CD4-positive, alpha-beta T cell (primary cell): ENCODE measurements at places on chromosomes 1 and 21. TPM values are rescaled to one million over a fixed set of nuclear protein-coding genes. Genes with fewer than 3 reads are reported as not detected.
A peak's percentile ranks its signal among the peaks of the same experiment; 100 is the strongest.

GRCh38 chr1:171740987-171741871 lies 636 bp downstream of the VAMP4 start:
- peaks cover 28% of the 10 kb centered on the region for H3K4me1 ChIP-seq
- H3K27me3 ChIP-seq: no peaks in the 10 kb centered on the region

GRCh38 chr1:50080904-50081586 lies 27.7 kb upstream of the ELAVL4 start:
- DNase-seq: no peak
- peaks cover 4% of the 10 kb centered on the region for H3K27me3 ChIP-seq
- H3K4me1 ChIP-seq: no peaks in the 10 kb centered on the region
- no peak overlapping the region for H3K27ac ChIP-seq
- no peak overlapping the region for H3K4me3 ChIP-seq

- no peak overlapping the region for H3K4me3 ChIP-seq
- no peaks in the 10 kb centered on the region for H3K27me3 ChIP-seq
- H3K4me1 ChIP-seq: peaks cover 30% of the 10 kb centered on the region
- DNase-seq: no peak
- H3K27ac ChIP-seq: no peak overlapping the region
Observed at GRCh38 chr1:161122967-161123366, 5.1 kb downstream of the NIT1 start.

RNPC3 gene
- total RNA-seq: 48.6 TPM

DNA sequence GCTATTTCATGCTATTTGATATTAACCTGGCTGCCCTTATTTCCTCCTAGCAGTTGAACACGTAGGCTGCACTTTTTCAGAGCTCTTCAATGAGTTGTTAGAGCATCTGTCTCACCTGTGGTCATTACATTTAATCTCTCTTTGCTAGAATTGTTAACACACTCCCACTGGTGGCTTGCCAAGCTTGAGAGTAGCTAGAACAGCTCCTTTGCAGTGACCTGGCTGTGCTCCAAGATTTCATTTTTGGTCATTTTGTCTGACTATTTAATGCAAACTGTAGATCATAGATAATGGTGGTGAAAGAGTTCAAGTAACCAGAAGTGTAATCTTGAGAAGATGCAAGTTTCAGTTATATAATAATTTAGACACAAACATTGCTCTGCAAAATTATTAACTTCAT lies 105.6 kb downstream of the LRRC7 start:
- no peaks in the 10 kb centered on the region for H3K4me1 ChIP-seq
- H3K4me3 ChIP-seq: no peak overlapping the region
- H3K27ac ChIP-seq: no peak overlapping the region
- H3K27me3 ChIP-seq: no peaks in the 10 kb centered on the region

GRCh38 chr1:210755991-210756659 lies 377.8 kb downstream of the KCNH1 start:
- H3K4me3 ChIP-seq: no peak overlapping the region
- no peak for DNase-seq
- H3K4me1 ChIP-seq: no peaks in the 10 kb centered on the region
- H3K36me3 ChIP-seq: no peaks in the 10 kb centered on the region
- no peak overlapping the region for H3K27ac ChIP-seq

- no peak overlapping the region for H3K27ac ChIP-seq
- no peaks in the 10 kb centered on the region for H3K27me3 ChIP-seq
- H3K4me3 ChIP-seq: no peak overlapping the region
- no peak for DNase-seq
Observed at GRCh38 chr1:41833519-41834000, 85.2 kb downstream of the HIVEP3 start.

- H3K27me3 ChIP-seq: no peaks in the 10 kb centered on the region
- no peak overlapping the region for H3K4me3 ChIP-seq
- no peak for DNase-seq
- H3K27ac ChIP-seq: no peak overlapping the region
- H3K4me1 ChIP-seq: peaks cover 35% of the 10 kb centered on the region
Observed at GRCh38 chr1:40339420-40340323, 22.6 kb upstream of the COL9A2 start.

DNA sequence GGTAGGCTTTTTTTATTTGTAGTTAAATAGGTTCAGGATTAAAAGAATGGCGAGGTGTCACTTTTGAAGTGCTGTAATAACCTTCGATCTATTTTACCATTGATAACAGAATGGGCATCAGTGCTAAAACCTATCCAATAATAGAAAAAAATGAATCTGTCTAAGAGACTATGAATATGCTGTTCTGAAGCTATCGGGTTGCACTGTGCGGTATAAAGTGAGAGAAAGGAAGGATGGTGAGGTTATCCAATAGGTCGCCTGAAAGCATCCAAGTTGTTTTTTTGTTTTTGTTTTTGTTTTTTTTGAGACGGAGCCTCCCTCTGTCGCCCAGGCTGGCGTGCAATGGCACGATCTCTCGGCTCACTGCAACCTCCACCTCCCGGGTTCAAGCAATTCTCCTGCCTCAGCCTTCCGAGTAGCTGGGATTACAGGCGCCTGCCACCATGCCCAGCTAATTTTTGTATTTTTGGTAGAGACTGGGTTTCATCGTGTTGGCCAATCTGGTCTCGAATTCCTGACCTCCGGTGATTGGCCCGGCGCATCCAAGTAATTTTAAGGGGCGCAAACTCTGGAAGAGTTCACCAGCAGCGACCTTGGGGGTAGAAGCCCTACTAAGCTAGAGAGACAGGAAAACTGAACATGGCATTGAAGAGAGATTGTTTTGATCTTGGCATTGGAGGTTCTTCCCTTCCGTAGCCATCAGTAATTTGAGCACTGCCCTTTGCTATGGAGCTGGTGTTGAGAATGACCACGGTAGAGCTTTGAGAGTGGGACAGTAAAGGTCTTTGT lies 8.7 kb upstream of the MDM4 start:
- H3K4me1 ChIP-seq: peaks cover 27% of the 10 kb centered on the region
- no peaks in the 10 kb centered on the region for H3K27me3 ChIP-seq
- no peaks in the 10 kb centered on the region for H3K36me3 ChIP-seq
- DNase-seq: no peak
- H3K4me3 ChIP-seq: peak overlapping the region; percentile 61
- peak overlapping the region; percentile 86 for H3K27ac ChIP-seq

GRCh38 chr21:19999369-20000272 lies 998.6 kb upstream of the NCAM2 start:
- no peaks in the 10 kb centered on the region for H3K36me3 ChIP-seq
- H3K4me1 ChIP-seq: no peaks in the 10 kb centered on the region
- H3K4me3 ChIP-seq: no peak overlapping the region
- DNase-seq: no peak

DNA sequence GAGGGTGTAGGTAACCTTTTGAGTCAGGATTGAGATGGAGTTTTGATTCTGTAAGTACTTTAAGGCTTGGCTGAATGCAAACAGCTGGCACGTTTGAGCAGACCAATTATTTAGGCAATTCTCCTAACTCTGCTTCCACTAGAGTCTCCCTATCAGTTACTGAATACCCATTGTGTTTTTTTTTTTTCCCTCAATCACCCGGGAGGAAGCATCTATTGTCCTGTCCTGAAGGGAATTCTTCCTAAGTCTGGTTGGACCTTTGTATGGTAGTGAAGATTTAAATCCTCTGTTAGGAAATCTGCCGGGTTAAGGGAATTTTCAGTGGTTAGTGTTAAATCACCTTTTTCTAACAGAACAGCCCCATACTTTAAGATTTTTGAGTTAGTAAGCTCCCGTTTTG lies 571.2 kb upstream of the USP24 start:
- H3K36me3 ChIP-seq: no peaks in the 10 kb centered on the region
- H3K4me1 ChIP-seq: no peaks in the 10 kb centered on the region
- no peak overlapping the region for H3K4me3 ChIP-seq
- no peaks in the 10 kb centered on the region for H3K27me3 ChIP-seq
- H3K27ac ChIP-seq: no peak overlapping the region

RAD54L gene
- 1.0 TPM for total RNA-seq

CATSPERE gene
- 0.91 TPM for total RNA-seq

GRCh38 chr1:10082785-10083479 lies 50.2 kb downstream of the UBE4B start:
- DNase-seq: no peak
- H3K4me3 ChIP-seq: no peak overlapping the region
- H3K36me3 ChIP-seq: peaks cover 22% of the 10 kb centered on the region
- no peaks in the 10 kb centered on the region for H3K4me1 ChIP-seq

GRCh38 chr1:198175423-198176170 lies 18.8 kb downstream of the NEK7 start:
- H3K4me3 ChIP-seq: no peak overlapping the region
- H3K27ac ChIP-seq: peak overlapping the region; percentile 46
- H3K27me3 ChIP-seq: no peaks in the 10 kb centered on the region
- H3K4me1 ChIP-seq: peaks cover 37% of the 10 kb centered on the region
- no peaks in the 10 kb centered on the region for H3K36me3 ChIP-seq
- no peak for DNase-seq

HPCAL4 gene
- 22.8 TPM for total RNA-seq

DENND2D gene
- total RNA-seq: 62.0 TPM

- no peak for DNase-seq
- H3K4me1 ChIP-seq: no peaks in the 10 kb centered on the region
- H3K27me3 ChIP-seq: no peaks in the 10 kb centered on the region
- H3K4me3 ChIP-seq: no peak overlapping the region
- no peak overlapping the region for H3K27ac ChIP-seq
- H3K36me3 ChIP-seq: no peaks in the 10 kb centered on the region
Observed at GRCh38 chr21:32112195-32112594, 166.7 kb downstream of the MIS18A start.

ALPL gene
- total RNA-seq: not detected

- H3K4me3 ChIP-seq: no peak overlapping the region
- no peak for DNase-seq
- no peak overlapping the region for H3K27ac ChIP-seq
Observed at GRCh38 chr1:16978139-16978538, 2.3 kb downstream of the MFAP2 start.

DNA sequence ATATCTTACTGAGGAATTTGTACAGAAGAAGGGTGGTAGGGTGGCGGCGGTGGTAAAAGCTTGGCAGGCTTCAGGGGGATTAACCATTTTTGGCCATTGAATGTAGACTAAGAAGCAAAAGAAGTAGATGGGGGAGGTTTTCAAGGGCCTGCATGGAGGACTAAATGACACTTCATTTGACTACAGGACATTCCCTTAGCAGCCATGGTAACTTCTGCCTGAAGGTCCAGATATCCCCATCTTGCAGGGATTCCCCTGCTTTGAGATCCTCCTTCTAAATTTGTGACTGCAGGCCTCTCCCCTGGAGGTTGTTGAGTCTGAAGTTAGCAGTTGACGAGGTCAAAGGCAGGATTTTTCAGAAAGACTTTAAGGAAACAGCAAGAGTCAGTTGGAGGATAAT lies 4.8 kb downstream of the VASH2 start:
- no peak for DNase-seq
- no peak overlapping the region for H3K4me3 ChIP-seq
- no peak overlapping the region for H3K27ac ChIP-seq

DNA sequence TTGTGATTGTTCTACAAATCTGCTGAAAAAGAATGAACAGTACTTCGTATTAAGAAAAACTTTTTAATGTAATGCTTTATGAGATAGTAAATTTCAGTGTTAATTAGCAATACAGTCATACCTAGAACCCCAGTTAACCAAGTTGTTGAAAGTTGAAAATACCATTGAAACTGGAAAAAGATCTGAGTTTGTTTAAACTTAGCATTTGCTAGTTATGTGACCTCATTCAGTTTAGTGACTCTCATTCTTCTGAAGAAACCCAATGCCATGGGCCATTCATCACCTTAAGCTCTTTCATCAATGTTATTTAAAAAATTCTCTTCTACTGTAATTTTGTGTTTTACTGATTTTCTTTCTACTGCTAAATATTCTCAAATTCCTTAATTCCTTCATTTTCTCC lies 20.2 kb downstream of the RCOR3 start:
- DNase-seq: no peak
- H3K4me1 ChIP-seq: no peaks in the 10 kb centered on the region
- H3K4me3 ChIP-seq: no peak overlapping the region
- H3K27ac ChIP-seq: no peak overlapping the region
- H3K36me3 ChIP-seq: peaks cover 82% of the 10 kb centered on the region
- H3K27me3 ChIP-seq: no peaks in the 10 kb centered on the region

GRCh38 chr1:206438554-206438953 lies 31.7 kb upstream of the IKBKE start:
- no peak for DNase-seq
- H3K36me3 ChIP-seq: peaks cover 35% of the 10 kb centered on the region
- H3K4me3 ChIP-seq: no peak overlapping the region
- no peak overlapping the region for H3K27ac ChIP-seq
- no peaks in the 10 kb centered on the region for H3K4me1 ChIP-seq

GRCh38 chr1:21899987-21900386 lies 37.1 kb downstream of the HSPG2 start:
- H3K4me3 ChIP-seq: no peak overlapping the region
- no peaks in the 10 kb centered on the region for H3K36me3 ChIP-seq

GRCh38 chr1:159200769-159201168 lies 3.9 kb upstream of the ACKR1 start:
- DNase-seq: no peak
- no peak overlapping the region for H3K4me3 ChIP-seq
- no peaks in the 10 kb centered on the region for H3K36me3 ChIP-seq
